Bone marrow (tissue), 2 donors: ENCODE measurements at places on chromosomes 1 and 21.

DNA sequence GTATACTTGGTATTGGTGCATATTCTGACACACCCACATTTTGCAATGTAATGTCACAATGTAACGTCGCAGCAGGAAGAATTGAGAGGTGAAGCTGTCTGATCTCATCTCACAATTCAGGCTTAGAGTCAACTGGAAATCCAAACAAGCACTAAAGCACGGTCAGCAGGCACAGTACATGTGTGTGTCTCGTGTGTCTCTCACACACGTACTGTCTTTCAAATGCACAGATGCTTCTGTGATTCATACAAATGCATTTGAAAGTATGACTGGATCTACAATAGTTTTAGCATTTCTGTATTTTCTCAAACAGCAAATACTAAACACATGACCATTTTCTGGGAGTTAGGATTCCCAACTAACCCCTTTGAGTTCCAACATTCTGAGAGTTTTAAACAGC lies 26.9 kb downstream of the LBR start:
- DNase-seq, result no peak

DNA sequence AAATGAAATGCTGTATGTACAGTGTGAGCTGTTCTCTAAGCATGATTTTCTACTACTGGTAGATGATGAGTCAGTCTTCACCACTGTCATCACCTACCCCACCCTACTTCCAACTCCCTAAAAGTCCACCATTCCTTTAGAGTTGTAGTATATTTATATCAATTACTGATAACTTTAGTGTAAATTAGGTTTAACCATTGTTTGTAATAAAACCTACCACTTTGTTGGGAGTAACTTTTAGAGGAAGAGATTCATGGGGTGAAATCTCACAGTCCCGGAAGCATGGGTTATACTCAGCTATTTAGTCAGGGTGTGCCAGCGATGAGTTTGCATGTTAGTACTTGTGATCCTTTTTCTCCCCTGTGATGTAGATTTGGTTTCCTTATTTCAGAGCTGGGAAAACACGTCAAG lies 17.1 kb downstream of the MORC3 start:
- no peak for DNase-seq

GRCh38 chr21:38399103-38399502 lies 99.2 kb downstream of the ERG start:
- no peak for DNase-seq

GRCh38 chr1:178768423-178768822 lies 43.4 kb downstream of the RALGPS2 start:
- DNase-seq, result peak; percentile 8

- no peak for DNase-seq
Observed at GRCh38 chr1:181674617-181675016, 191.3 kb downstream of the CACNA1E start.

GRCh38 chr1:151994956-151995355 lies 1.3 kb upstream of the S100A10 start:
- no peak for DNase-seq

GRCh38 chr1:226887006-226887405 lies 16.6 kb downstream of the PSEN2 start:
- DNase-seq, result no peak

DNA sequence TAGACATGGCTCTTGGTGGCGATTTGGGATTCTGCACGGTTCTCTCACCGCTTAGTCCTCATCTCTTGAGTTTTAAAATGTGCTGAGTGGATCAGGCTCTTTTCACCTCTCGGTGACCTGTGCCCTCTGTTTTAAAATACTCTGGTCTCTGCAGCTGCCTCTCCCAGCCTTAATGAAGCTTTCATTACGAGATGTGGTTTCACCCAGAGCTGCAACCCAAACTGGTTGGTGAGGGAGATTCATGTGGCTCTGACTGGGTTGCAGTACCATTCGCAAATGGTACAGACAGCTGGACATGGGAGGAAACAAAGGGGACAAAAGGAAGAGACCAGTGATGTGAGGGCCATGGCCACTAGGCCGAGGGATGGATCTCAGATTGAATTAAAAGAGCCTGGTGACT lies 258.9 kb downstream of the ASTN1 start:
- DNase-seq, result no peak

DNA sequence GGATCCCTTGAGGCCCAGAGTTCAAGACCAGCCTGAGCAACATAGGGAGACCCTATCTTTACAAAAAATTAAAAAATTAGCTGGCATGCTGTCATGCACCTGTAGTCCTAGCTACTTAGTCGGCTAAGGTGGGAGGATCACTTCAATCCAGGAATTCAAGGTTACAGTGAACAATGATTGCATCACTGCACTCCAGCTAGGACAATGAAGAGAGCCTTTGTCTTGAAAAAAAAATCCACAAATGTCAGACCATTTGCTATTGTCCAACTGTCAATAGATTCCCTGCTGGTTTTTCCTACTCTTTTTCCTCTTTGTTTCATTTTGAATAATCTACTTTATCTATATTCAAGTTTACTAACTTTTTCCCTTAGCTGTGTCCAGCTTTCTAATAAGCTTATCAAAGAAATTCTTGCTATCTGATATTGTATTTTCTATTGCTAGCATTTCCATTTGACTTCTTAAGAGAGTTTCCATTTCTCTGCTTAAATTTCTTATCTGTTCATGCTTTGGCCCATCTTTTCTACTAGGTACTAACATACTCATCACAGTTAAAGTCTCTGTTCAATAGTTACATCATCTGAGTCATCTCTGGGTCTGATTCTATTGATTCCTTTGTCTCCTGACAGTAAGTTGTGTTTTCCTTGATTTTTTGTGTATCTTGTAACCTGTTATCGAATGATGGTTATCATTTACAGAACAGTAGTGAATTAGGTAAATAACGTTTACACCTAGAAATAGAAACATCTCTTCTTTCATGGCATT lies 14.8 kb downstream of the MT1HL1 start:
- DNase-seq, result no peak

- DNase-seq, result no peak
Observed at GRCh38 chr1:149903836-149904491, 4.6 kb downstream of the BOLA1 start.

- no peak for DNase-seq
Observed at GRCh38 chr1:8285103-8285502, 32.8 kb upstream of the SLC45A1 start.

- no peak for DNase-seq
Observed at GRCh38 chr1:67898033-67898726, 64.9 kb upstream of the GNG12 start.

GRCh38 chr1:21325231-21325718 lies 35.0 kb upstream of the ECE1 start:
- DNase-seq, result no peak

DNA sequence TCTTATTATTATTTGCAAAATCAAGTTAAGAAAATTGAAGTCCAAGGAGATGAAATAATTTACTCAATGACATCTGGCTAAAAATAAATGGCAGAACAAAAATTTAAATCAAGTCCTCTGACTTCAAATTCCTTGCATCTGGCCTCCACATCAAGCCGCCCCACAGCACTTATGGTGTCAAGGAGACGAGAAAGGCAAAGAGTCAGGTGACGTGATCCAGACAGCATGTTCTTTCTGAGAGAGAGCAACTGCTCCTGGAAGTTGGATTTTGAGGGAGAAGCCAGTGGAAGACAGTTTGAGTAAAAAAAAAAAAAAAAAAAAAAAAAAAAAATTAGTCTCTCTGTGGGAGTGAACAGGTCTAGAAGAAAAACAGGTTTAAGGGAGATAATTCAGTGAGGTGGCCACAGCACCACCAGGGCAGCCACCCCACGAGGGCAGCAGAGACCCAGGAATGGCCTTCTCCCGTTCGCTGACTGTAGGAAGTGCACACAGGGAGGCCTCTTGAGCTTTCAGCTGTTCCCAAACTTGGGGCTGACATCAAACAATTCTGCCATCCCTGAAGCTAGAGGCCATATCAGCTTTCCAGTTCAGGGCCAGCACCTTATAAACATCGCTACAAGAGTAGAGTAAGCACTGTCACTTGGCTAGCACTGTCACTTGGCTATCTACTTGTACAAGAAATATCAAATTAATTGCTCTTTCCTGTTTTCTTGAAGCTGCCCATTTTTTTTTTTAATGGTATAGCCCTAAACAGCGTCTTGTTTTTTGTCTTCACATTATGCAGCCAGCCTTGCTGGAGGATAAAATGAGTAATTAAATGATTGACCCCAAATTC lies 7.8 kb downstream of the C1orf162 start:
- DNase-seq, result peak; percentile 77

GRCh38 chr21:43739621-43740435 lies 20.9 kb downstream of the PDXK start:
- no peak for DNase-seq

DNA sequence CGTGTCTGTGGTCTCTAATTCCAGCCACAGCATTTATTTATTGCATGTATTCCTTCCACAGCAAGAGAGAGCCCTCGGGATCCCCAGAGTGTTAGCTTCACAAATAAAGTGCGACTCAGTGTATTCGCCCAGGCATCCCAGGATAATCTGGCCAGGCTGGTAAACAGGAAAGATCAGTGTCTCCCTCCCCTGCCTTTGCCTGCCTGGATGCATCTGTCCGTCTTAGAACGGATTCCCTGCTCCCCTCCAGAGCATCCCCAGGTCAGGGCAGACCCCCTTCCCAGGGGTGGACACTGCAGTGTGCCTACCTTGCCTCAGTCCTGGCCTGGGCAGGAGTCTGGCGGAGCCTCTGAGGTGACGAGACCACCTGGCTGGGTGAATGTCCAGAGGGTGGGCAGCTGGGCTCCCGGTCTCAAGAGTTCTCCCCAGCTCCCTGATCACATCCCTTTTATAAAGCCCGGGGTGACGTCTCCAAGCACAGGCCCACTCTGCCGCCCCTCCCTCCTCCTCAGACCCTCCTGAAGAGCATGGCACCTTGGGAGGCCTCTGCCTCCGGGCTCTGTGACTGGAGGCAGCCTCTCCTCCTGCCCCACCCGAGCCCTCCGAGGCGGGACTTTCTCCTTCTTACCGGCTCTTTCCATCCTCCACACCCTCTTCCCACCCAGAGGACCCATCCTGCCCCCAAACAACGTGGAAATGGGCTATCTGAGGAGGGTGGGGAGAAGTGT lies at the start of gene KISS1:
KISS1 (minus strand) TSS at position 424 of the 728 bp plus-strand sequence. CDS start 3,615 bp downstream, outside the sequence.
- no peak for DNase-seq

- no peak for DNase-seq
Observed at GRCh38 chr1:161998811-161999210, 24.9 kb downstream of the OLFML2B start.

- no peak for DNase-seq
Observed at GRCh38 chr21:42289926-42290325, 25.3 kb downstream of the TFF3 start.

DNA sequence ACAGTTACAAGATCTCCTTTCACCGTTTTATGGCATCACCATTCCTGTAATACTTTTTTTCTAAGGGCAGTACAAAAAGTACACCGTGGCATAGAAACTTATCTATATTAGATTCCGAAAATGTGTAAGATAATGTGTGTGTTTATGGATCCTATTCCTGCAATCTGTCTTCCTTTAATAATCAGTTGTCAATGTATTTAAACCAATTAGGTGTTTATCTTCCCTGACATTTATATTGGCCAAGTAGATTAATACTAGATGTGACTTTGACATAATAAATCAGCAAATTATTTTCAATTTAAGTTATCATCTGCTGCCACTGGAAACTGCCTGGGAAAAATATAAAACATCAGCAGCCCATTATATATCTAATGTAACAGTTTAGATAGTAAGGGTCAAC lies 770.3 kb upstream of the ADGRL2 start:
- DNase-seq, result no peak

GRCh38 chr1:183034682-183035081 lies 11.5 kb downstream of the LAMC1 start:
- no peak for DNase-seq

DNA sequence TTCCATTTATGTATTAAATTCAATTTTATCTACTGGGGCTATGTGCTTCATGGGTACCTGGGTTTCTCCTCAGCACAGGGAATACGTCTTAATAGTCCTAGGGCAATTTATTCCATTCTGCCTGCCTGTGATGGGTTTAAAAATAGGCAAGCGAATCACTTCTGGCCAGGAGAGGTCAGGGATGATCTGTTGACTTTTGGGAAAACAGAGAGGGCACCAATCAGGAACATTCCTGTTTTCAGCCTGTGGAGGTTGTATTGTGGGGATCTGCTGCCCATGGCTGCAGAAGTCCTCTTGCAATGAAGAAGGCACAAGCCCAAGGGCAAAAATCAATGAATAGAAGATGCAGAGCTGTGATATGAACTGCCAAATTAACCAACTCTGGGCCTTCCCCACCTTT lies 303.1 kb downstream of the CTH start:
- DNase-seq, result no peak

DNA sequence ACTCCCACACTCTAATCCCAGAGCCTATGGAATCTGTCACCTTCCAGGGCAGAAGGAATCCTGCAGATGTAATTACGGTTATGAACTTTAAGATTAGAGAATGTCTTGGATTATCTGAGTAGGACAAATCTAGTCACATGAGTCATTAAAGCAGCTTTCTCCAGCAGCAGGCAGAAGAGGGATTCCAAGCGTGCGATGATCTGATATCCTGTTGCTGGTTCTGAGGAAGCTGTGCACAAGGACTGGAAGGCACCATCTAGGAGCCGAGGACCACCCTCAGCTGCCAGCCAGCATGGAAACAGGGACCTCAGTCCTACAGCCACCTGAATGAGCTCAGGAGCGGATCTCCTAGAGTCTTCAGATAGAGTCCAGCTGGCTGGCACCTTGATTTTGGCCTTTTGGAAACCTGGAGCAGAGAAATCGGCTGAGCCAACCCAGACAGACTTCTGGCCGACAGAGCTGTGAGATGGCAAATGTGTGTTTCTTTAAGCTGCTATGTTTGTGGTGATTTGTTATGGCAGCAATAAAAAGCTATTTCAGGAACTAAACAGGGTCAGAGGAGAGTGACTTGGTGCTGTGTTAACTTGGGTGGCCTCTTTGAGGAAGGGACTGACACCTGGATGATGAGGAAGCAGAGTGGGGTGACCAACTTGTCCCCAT lies 34.5 kb downstream of the LRRN2 start:
- DNase-seq, result no peak

DNA sequence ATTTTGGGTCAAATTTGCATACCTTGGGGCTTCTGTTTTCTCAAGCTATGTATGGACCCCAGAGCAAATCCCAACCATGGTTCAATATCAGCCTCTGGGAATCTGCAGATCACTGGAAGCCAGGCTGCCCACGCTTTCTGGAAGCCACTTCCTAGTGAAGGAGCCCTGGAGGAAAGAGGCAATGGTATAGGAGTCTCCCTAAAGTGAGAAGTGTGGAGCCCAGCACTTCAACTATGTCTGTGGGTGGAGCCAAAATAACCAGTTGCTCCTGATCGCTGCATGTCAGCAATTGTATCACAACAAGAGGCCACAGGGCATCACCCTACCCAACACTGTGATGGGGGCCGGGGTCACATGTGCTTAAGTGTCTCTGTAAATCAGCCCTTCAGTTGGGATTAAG lies 26.9 kb downstream of the ETS2 start:
- no peak for DNase-seq

DNA sequence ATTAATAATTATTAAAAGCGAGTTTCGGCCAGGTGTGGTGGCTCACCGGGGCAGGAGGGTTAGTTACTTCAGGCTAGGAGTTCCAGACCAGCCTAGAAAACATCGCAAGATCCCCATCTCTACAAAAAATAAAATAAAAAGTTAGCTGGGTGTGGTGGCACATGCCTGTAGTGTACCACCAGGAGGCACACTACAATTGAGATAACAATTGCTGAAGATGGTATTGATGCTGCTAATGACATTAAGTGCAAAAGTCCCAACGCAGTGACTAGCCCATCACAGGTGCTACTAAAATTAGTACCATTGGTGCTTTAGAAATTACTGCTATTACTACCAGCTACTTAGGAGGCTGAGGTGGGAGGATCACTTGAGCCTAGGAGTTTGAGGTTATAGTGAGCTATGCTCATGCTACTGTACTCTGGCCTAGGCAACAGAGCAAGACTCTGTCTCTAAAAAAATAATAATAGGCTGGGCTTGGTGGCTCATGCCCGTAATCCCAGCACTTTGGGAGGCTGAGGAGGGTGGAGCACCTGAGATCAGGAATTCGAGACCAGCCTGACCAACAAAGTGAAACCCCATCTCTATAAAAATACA lies 156.6 kb downstream of the GREM2 start:
- no peak for DNase-seq
